NCI-H526 treated with DMSO at 0.1 percent for 48 hours (cell line): ENCODE measurements at places on chromosomes 12 and 14.

DNA sequence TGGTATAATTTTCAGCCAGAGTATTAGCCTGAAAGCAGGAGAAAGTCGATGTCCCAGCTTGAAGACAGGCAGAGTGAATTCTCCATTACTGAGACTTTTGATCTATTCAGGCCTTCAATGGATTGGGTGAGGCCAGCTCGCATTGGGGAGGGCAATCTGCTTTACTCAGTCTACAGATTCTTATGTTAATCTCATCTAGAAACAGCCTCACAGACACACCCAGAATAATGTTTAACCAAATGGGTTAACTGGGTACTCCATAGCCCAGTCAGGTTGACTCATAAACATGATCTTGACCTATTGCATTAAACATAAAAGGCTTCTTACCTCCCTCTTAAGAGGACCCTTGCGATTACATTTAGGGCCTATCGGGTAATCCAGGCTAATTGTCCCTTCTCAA lies 118.0 kb downstream of the KTN1 start:
- no peak for DNase-seq

DNA sequence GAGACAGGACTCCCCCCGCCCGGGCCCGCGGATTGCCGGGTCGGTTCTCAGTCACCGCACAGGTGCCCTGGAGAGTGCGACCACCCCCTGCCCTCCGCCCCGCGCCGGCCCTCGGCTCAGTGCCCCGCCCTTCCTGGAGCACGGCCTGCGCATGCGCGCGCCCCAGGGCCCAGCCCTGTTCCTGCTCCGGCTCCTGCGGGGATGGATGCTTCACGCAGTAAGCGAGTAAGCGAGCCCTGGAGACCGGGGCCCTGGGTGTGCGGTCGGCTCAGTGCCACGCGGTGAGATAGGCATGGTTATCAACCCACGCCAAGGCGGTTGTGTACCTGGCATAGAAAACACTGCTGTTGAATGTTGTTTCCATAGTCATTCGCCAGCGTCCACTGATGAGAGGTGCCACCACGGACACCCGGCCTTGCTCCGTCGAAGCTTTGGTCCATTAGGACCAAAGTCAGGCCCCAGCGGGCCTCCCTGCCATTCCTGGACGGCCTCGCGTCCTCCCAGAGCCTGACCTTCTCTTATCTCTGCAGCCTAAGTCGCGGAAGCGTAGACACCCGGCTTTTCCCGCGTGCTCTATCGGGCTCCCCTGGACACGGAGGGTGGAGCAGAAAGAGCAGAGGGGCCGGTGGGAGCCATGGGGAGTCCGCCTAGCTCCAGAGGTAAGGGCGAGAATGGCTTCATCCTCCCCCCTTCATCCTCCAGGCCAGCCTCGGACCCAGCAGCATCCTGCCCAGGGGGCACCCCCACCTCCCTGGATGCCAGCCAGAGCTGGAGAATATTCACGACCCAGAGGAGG lies 90.6 kb downstream of the PAPOLA start:
- no peak for DNase-seq

GRCh38 chr12:76945867-76946266 lies 67.0 kb upstream of the CSRP2 start:
- DNase-seq = no peak

- no peak for DNase-seq
Observed at GRCh38 chr12:26732005-26732908, 100.7 kb downstream of the ITPR2 start.

- no peak for DNase-seq
Observed at GRCh38 chr14:80615831-80616230, 325.7 kb downstream of the CEP128 start.

- no peak for DNase-seq
Observed at GRCh38 chr12:8894378-8894777, 19.9 kb upstream of the PHC1 start.

- DNase-seq = peak; percentile 97
Observed at GRCh38 chr14:63642229-63642611, 549 bp upstream of the WDR89 start.

DNA sequence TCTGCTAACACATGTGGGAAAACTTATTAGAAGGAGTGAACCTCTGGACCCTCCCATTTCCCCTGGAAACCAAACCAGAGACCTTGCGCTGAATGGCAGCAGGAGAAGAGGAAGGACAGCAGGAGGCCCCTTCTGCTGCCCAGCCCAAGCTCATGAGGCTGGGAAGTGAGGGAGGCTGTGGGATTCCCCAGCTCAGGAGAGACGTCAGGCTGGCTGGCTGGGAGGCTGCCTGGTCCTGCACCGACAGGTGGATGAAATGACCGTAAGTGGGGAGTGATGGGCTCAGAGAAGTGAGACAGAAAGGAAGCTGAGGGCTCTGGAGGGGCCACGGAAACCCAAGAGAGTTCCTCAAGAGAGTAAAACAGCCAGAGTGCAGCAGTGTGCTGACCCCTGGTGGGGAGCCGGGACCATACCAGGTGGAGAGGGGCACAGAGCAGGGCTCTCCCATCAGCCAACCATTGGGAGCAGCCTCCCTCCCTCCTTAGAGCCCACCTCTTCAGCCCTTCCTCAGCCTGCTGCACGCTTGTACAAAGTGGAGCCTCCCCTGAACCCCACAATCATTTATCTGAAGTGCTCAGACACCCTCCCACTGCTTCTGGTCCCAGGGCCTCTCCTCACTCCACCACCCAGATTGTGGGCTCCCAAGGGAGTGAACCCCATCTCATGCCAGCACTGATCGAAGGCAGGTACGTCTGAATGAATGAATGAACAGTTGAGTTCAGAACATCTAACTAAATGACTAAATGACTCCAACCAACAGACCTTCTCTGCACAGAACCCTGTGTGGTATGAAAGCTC lies 14.0 kb downstream of the TAMALIN start:
- DNase-seq = peak; percentile 70
